ENCODE measurements at places on chromosomes 6 and 20.

GRCh38 chr6:56145616-56146015 lies 101.8 kb downstream of the COL21A1 start:
- DNase-seq: no peak

GRCh38 chr6:33193619-33194018 lies 1.4 kb upstream of the COL11A2 start:
- no peak for DNase-seq

DNA sequence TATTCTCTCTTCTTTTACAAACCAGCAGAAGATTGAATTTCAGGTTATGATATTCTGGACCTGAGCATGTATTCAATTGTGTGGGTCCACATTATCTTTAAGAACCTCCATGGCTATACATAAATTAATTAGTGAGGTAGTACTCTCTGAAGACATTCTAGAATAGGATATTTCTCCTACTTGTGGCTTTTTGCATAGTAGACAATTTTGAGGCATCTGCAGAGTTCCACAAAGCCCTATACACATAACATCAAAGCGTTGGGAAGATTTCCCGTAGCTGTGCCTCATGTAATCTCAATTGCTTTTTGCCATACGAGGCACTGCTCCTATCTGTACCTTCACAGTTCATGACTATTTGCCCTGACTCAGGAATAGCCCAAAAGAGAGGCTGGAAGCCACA lies 395.4 kb upstream of the RGS17 start:
- DNase-seq: no peak

DNA sequence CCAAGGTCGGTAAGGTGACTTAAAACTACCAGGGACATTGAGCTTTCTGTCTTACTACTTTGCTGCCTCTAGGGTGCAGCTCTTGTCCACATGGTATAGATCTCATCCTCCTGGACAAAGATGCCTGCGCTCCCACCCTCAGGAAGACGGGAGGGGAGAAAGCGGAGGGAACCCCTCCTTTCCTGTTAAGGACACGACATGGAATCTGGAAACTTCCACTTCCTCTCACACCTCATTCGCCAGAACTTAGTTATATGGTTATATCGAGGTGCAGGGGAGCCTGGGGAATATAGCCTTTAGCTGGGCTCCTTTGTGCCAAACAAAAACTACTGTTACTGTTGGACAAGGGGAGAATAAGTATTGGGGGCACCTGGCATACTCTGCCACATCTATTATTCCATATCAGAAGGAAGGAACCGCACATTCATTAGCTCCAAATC lies 224.3 kb upstream of the TSHZ2 start:
- DNase-seq: no peak

Measured in NCI-H345 (cell line).